NCI-H526 (cell line): ENCODE measurements at places on chromosomes 16 and 17.
A peak's percentile ranks its signal among the peaks of the same experiment; 100 is the strongest.

DNA sequence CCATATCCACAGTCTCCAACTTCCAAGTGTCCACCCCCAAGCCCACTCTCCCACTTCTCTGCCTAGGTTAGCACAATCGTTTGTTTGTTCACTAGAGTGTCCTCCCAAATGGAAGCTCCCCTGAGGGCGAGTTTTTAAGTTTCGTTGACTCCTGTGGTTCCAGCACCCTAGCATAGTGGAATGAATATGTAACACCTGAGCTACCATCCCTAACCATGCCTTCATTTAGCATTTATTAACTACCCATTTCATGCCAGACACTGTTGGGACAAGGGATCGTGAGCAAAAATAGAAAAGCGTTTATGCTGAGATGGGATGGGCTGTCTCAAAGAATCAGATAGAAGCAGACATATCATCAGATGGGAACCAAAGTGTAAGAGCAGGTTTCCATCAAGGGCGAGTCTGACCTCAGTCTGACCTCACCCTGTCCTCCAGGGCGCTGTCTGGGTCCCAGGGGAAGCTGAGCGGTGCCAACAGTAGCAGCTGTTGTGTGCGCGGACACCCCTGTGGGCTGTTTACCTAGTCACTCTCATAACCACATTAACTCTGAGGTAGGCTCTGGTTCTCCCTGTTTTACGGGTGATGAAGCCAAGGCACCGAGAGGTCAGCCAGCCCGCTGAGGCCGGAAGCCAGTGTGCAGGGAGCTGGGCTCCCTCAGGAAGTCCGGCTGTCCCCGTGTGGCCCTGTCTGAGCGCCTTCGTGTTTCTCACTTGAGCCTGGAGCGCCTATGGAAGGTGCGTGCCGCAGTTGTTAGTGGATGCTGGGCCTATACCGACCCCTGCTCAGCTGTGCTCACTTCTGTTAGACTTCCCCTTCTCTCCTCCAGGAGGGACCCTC is 6.2 kb downstream of the CNP start:
- DNase-seq, result peak; percentile 39

- DNase-seq, result no peak
These were observed 15.9 kb upstream of the CLEC18C start for GRCh38 chr16:70157477-70158260.

DNA sequence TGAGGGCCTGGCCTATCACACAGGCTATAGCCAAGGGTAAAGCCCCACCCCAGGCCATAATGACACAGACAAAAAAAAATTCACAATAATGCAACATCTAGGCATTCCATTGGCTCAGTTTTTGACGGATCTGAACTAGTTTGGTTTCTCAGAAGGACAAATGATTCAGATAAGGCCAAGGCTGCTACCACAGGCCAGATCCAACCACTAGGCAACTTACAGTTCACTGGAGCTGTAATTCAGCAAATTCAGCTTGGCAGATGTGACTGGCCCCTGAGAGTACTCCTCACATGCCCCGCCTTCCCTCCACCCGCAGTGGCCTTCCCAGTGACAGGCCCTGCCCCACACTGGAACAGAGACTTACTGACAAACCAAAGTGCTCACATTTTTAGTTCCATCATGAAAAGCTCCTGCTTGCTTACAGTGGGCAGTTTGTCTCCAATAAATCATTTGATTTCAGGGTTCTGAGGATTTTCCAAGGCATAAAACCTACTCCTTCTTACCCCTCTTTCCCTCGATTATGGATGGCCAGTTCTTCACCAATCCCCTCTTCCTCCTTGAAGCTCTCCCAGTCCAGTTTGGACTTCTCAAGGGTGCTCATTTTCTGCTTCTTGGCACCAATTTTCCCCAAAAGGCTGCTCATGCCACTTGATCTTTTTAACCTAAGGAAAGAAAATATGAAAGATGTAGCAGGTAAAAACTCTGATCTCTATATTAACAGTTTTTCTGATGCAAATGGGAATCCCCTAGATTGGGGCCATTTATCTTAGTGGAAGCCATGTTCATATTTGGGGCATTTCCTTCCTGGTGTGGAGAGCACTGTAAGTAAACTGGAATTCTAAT is 53.3 kb upstream of the BCAR1 start:
- no peak for DNase-seq

- no peak for DNase-seq
These were observed 6.4 kb upstream of the CCDC182 start for GRCh38 chr17:57751348-57751971.

- no peak for DNase-seq
These were observed 98.9 kb upstream of the GSE1 start for GRCh38 chr16:85514295-85514597.

GRCh38 chr16:4494746-4495490 is 18.7 kb downstream of the HMOX2 start:
- DNase-seq, result no peak

DNA sequence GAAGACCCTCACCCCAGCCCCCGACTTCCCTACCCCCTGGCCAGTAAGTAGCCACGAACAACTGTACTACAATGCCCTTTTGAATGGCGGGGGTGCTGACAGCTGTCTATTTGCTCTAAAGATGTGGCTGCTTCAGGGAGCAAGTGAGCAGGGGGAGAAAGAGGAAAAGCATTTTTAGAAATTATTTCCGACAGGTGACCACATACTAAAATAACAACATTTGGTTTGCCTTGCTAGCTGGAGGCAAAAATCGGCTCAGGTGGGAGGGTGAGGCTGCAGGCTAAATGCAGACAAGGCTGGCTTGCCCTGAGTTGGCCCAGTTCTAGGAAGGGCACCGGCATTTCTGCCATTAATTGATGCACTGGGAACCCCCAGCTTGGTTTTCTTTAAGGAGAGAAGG is 188.5 kb downstream of the XYLT1 start:
- no peak for DNase-seq

DNA sequence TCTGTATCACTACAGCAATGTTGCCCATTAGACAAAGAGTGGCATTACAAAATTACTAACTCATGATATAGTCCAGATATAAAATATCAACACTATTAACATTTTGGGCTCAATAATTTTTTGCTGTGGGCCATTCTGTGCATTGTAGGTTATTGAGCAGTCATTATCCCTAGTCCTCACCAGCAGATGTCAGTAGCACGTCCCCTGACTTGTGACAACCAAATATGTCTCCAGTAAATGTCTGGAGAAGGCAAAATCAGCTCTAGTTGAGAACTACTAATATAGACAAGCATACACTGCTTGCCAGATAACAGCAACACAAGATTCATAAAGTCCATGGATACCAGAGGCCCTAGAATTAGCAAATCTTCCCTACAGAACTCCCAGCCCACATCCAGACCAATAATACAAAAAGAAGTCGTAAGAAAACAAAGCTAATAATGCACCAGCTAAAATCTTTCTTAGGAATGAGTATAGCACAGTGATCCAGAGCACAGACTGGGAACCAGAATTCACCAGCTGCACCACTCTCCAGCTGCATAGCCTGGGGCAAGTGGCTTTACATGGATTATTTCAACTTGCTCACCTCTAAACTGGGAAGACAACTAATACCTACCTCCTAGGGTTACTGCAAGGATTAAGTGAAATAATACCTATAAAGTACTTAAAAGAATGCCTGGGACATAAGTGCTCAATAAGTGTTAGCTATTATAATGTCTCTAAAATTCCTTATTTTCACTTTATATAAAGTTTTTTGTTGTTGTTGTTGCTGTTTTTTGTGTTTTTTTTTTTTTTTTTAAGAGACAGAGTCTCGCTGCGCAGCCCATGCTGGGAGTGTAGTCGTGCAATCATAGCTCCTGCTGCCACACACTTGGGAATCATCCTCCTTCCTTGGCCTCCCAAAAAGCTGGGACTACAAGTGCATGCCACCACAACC is 23.7 kb downstream of the HELZ start:
- DNase-seq, result no peak

DNA sequence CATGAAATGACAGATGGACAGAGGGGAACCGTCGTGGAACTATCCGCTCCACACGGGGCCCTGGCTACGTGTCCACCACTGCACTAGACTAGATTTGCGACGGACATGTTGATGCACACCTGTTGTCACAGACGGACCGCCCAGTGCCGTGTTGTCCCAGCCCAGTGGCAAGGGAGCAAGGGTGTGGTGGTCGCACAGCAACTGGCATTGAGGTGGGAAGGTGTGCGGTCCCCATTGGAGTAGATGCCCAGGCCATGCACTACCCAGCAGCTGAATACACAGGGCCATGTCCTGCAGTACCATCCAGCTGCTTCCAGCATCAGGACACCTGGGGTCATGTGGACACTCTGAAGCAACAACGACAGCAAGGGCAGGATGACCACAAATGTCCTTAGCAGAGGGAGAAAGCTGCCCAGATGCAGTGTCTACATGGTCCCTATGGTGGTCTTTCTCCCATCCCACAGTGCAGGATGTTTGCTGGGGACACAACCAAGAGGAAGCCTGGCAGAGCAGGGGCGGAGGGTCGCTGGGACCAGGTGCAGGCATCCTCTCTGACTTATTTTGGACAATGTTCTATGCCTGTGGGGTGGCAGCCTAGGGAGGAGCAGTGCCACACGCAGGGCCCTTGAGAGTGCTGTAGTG is 8.8 kb downstream of the FOXF1 start:
- no peak for DNase-seq

- no peak for DNase-seq
These were observed 76.5 kb downstream of the GPRC5B start for GRCh38 chr16:19808061-19808641.

DNA sequence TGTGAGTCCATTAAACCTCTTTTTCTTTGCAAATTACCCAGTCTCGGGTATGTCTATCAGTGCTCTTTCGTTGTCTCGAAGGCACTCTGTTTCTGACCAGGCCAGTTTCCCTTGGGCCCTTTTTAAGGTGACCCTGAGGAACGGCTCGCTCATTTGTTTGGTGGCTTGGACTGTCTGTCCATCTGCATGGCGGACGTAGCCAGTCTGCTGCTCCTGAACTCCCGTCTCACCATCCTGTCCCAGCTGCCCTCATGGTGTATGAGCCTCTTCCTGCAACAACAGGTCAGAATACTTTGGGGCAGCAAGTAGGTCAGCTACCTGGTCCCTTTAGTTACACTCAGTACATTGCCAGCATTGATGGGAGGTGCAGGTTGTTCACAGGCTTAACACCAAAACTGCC is 19.0 kb downstream of the DRC7 start:
- no peak for DNase-seq

GRCh38 chr17:11081342-11081741 is 159.7 kb upstream of the SHISA6 start:
- DNase-seq, result no peak

GRCh38 chr16:70294385-70295025 is 4.5 kb upstream of the DDX19B start:
- DNase-seq, result no peak

DNA sequence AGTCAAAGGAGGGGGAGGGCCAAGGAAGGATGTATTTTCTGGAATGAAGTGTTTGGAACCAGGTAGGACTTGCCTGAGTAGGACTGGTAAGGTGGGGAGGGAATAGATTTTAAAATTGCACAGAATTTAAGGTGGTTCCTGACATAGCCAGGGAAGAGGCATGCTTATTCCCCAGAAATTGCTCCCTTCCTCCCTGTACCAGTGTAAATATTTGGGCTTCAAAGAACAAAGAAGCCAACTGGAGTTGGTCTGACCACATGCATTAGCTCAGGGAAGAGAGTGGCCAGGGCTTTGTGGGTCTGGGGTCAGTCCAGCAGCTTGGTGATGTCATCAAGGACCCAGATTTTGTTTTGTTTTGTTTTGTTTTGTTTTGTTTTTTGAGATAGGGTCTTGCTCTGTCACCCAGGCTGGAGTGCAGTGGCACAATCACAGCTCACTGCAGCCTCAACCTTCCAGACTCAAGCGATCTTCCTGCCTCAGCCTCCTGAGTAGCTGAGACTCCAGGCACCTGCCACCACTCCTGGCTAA is 9.3 kb upstream of the MRTFB start:
- DNase-seq, result no peak

- DNase-seq, result no peak
These were observed 670 bp downstream of the RPS2 start for GRCh38 chr16:1963806-1964505.

DNA sequence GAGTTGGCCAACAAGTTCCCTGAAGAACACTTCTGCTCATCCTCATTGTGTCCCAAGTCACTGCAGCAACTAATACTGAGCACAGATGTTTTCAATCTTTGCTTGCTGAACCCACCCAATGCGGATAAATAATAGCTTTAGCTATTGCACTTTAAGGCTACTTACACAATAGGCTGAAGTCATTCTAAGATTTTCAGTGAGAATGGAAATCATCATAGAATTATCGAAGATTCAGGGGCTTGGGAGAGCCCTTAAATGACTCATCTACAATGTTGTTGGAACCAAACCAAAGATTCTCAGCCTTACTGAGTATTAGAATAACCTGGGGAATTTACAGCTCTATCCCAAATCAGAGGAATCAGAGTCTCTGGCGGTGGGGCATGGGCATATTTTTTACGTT is 51.2 kb downstream of the SYCE1L start:
- DNase-seq, result no peak

DNA sequence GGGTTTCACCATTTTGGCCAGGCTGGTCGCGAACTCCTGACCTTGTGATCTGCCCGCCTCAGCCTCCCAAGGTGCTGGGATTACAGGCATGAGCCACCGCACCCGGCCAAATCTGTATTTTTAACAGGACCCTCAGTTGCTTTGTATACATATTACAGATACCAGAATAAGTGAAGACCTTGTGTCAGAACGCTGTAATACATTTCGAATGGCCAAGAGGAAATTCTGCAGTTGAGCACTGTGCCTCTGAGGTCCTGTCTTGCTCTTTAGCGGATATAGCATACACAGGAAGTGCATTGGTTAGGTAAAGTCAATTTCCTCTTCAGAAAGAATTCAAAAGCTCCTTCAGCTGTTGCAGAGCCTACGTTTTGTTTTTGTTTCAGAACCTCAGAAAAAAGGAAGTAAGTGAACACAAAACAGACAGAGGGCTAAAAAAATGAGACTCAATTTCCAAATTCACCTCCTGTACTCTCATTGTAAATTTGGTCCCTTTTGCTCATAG is 15.7 kb downstream of the CRLF3 start:
- DNase-seq, result no peak
